Posterior cingulate gyrus (tissue), 11 donors: ENCODE measurements at places on chromosomes 16 and 17.

DNA sequence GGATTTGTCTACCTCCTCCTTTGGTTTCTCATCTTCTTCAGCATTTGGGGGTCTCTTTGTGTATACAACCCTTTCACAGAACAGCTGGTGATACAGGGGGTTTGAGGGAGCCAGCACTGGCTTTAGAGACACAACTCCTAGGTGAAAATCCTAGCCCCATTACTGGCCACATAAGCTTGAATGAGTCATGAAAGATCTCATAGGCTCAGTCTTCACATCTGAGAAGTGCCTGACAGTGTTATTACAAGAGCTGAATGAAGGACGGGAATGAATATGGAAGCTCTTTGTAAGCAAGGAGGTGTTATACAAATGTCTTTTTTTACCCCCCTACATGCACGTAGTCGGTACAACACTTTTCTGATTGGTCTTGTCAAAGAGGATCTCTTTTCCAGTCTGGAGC lies 1.7 kb upstream of the B4GALNT2 start:
- DNase-seq, result no peak

DNA sequence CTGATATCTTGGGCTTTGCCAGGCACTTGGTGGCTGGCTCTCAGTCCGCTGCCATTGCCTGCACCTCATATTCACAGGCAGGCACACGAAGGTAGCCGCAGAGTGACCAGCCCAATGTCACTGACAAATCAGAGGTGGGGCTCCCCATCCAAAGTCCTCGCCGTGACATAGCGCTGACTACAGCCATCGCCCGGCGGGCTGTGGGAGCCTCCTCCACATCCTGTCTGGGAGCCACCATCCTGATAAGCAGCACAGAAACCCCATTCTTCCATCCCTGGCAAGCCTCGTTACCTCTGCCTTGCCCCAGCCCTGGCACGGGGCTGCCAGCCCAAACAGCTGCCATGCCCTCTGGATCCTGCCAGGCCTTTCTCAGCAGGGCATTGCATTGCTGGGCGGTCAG lies 437.8 kb downstream of the SLC39A11 start:
- DNase-seq, result no peak

- no peak for DNase-seq
Measured at GRCh38 chr16:35188288-35189155, 1729.1 kb downstream of the TP53TG3F start.

DNA sequence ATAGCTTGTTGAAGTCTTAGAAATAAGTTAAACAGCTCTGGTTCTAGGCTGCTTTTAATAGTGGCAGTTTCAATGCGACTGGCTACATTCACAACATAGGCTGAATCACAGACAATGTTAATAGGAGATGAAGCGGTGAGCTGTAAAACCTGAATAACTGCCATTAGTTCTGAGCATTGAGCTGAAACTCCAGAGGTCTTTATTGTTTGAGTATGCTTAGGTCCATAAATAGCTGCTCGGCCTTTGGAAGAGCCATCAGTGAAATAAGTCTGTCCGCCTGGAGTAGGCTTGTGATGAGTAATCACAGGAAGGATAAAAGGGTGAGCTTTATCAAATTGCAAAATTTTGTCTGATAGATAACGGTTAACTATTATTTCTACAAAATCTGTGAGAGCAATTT lies 9.4 kb upstream of the ZNF689 start:
- no peak for DNase-seq

GRCh38 chr17:33712120-33712519 lies 419.0 kb upstream of the ASIC2 start:
- no peak for DNase-seq

DNA sequence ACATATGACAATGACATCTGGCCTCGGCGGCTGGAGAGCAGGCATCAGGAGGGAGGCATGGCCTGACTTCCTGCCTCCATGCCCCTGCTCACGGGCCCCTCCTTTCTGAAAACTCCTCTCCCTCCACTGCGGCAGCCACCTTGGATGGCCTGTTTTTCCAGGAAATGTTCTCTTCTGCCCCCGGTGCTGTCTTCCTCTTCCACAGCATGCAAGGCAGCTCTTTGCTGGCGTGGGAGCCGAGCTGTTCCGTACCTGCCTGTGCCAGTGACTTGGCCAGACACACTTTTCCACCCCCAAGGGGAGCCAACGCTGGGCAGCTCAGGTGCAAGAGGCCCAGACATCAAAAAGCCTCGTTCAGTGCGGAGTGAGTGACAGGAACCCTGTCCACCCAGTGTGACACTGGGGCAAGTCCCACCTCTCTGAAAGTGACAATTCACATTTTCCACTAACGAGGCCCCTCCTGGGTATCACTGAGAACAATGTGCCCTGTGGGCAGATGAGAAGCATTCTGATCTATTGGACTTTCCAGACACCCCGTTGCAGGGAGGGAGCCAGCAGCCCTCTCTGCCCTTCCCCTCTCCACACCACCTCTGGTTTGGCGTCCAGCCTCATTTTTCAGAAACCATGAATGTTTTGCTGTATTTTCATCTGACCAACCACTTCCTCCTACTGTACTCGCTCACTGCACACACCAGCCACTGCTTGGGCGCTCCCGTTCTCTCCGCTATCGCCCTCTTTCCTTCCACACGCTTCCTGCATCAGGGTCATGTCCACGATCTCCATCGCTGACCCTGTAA lies 31.2 kb downstream of the NSMCE1 start:
- DNase-seq, result no peak

GRCh38 chr16:76583466-76583865 lies 306.3 kb downstream of the CNTNAP4 start:
- DNase-seq, result no peak

- DNase-seq, result no peak
Measured at GRCh38 chr16:67116388-67117311, 6.9 kb downstream of the PHAF1 start.

GRCh38 chr17:41844971-41845370 lies 7.3 kb downstream of the KLHL10 start:
- no peak for DNase-seq
